LNCaP clone FGC (cell line): ENCODE measurements at places on chromosomes 5 and 9.
A peak's percentile ranks its signal among the peaks of the same experiment; 100 is the strongest.

DNA sequence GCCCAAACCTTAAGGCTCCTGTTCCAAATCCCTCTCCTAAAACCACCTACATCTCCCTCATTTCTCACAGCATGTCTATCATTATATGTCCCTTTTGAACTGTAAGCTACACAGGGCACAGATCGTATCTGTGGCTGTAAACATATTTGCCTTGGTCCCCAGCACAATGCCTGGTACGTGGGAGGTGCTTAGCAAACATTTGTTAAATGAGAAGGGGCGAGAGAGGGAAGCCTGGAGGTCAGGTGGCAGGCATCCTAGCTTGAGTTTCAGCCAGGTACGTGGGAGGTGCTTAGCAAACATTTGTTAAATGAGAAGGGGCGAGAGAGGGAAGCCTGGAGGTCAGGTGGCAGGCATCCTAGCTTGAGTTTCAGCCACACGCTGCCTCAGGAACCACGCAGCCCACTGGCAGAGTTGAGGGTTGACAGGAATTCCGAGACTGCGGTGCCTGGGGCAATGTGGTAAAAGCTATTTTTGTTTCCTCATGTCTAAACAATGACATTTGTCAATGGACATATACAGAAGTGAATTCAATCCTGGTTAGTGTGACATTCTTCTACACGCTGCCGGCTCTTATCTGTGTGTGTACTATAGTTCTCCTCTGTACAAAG, 113.6 kb downstream of the EFNA5 start:
- peak; percentile 50 for DNase-seq

DNA sequence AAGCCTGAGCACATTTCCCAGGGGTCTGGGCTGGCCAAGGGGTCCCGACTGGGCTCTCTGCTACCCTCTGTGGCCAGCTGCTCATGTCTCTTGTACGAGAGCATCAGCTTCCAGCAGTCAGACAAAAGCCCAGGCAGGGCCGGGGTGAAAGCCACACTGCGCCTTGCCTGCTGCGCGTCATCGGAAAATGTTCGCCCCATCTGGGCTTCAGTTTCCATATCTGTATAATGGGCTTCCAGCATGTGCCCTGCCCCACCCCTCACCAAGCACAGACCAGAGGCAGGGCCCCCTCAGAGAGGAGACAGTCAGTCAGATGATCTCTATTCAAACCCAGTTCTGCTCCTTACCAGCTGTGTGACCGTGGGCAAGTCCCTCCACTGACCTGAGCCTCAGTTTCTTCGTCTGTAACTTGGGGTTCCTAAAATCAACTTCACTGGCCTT, 8.0 kb upstream of the GRHPR start:
- no peak for DNase-seq

DNA sequence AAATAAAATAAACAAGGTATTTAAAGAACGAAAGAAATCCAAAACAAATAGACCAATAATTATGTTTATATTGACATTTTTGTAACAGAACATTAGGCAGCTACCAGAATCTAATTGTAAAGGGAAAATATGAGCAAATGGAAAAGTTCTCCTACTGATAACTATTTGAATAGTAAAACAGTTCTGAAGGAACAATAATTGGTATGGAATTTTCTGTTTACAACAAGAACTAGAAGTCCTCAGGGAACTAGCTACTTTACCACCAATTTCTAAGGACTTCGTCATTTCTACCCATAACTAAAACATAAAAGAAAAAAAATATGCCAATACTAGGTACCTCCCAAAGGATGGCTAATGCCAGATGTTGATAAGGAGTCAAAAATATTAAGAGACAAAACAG, 58.5 kb downstream of the AP3B1 start:
- DNase-seq, result no peak

DNA sequence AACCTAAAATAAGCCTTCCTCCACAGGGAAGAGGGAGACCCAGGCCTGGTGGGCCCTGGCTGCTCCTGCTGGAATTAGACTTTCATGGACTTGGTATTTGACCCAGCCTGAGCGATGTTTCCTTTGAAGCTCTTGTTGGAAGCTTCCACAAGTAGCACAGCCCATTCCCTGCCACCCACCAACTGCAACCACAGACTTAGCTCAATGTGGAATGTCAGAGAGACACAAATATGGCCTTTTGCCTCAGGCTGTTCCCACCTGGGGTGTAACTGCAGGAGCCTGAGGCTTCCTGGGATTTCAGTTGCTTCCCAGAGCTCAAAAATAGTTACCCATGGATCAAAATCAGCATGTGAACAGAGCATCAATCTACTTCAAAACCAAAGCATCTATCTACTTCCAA, 70.3 kb upstream of the LHFPL2 start:
- no peak for DNase-seq

GRCh38 chr9:129290606-129291005, 112.5 kb upstream of the IER5L start:
- DNase-seq, result no peak

- DNase-seq, result no peak
Measured at GRCh38 chr9:18056993-18057369, 417.0 kb upstream of the ADAMTSL1 start.

- DNase-seq, result no peak
Measured at GRCh38 chr9:124455820-124456219, 5.6 kb downstream of the ADGRD2 start.
